ENCODE measurements at places on chromosomes 2 and 18. TPM values are rescaled to one million over a fixed set of nuclear protein-coding genes. Genes with fewer than 3 reads are reported as not detected.

Gene GRP
- total RNA-seq, result 2.1 TPM

Gene SLC25A52
- total RNA-seq, result not detected

Gene RHOB
- 16.1 TPM for total RNA-seq

Gene KCNJ3
- total RNA-seq, result 0.77 TPM

Gene CCDC121
- total RNA-seq, result 5.1 TPM

All from neural progenitor cell (in vitro differentiated cells).